ENCODE measurements at places on chromosomes 11 and 22. TPM values are rescaled to one million over a fixed set of nuclear protein-coding genes. Genes with fewer than 3 reads are reported as not detected.

The SERPING1 gene
- total RNA-seq, result not detected

The IFITM10 gene
- 1.3 TPM for total RNA-seq

The FXYD6 gene
- 0.12 TPM for total RNA-seq

The KRTAP5-1 gene
- not detected for total RNA-seq

The OR8G1 gene
- not detected for total RNA-seq

The EHF gene
- 0.44 TPM for total RNA-seq

The CENATAC gene
- 47.1 TPM for total RNA-seq

The APOA5 gene
- not detected for total RNA-seq

The POU2AF1 gene
- total RNA-seq, result 2.9 TPM

The NTM gene
- not detected for total RNA-seq

The CDC42EP2 gene
- total RNA-seq, result not detected

The OR52L1 gene
- not detected for total RNA-seq

The ENDOD1 gene
- total RNA-seq, result 40.5 TPM

The RANGAP1 gene
- total RNA-seq, result 155 TPM

The CPT1B gene
- total RNA-seq, result 80.1 TPM

Data from activated CD8-positive, alpha-beta memory T cell treated with anti-CD3 and anti-CD28 coated beads, Interleukin-2, amount 10 ng/mL, durations not matched to agents 7 days and 5 days (primary cell).